ENCODE measurements at places on chromosomes 5 and 9. TPM values are rescaled to one million over a fixed set of nuclear protein-coding genes. Genes with fewer than 3 reads are reported as not detected.

The PRDM9 gene
- total RNA-seq = not detected

- peaks cover 10% of the 10 kb centered on the region for H3K4me1 ChIP-seq
- H3K36me3 ChIP-seq = no peaks in the 10 kb centered on the region
- no peak overlapping the region for H3K27ac ChIP-seq
- no peak overlapping the region for H3K4me3 ChIP-seq
- no peaks in the 10 kb centered on the region for H3K27me3 ChIP-seq
- DNase-seq = peak; percentile 54
Observed at GRCh38 chr5:169139480-169140050, 161.4 kb downstream of the SLIT3 start.

DNA sequence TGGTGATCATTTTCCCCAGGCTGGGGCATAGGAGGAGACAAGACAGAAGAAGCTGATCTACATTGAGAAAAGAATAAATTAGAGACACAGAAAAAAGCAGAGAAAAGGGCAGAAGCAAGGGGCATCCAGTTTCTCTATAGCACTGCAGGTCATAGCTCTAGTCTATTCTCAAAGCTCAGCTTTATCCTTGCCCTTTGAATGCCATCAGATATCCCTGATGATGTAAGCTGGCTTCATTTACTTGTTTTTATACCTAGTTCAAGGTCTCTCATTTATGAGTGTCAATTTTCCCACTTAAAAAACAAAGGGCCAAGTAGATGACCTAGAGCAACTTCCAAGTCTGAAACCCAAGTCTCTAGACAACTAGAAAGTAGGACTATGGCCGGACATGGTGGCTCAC is 32.7 kb downstream of the FBXO10 start:
- H3K27ac ChIP-seq = no peak overlapping the region
- no peak for DNase-seq
- H3K4me3 ChIP-seq = no peak overlapping the region
- H3K4me1 ChIP-seq = no peaks in the 10 kb centered on the region
- peaks cover 26% of the 10 kb centered on the region for H3K36me3 ChIP-seq
- no peaks in the 10 kb centered on the region for H3K27me3 ChIP-seq

The OLFM1 gene
- 3.2 TPM for total RNA-seq

GRCh38 chr5:12242950-12243888 is 339.0 kb upstream of the CTNND2 start:
- no peaks in the 10 kb centered on the region for H3K36me3 ChIP-seq
- H3K27me3 ChIP-seq = no peaks in the 10 kb centered on the region
- no peaks in the 10 kb centered on the region for H3K4me1 ChIP-seq
- no peak overlapping the region for H3K4me3 ChIP-seq
- H3K27ac ChIP-seq = no peak overlapping the region
- DNase-seq = no peak

DNA sequence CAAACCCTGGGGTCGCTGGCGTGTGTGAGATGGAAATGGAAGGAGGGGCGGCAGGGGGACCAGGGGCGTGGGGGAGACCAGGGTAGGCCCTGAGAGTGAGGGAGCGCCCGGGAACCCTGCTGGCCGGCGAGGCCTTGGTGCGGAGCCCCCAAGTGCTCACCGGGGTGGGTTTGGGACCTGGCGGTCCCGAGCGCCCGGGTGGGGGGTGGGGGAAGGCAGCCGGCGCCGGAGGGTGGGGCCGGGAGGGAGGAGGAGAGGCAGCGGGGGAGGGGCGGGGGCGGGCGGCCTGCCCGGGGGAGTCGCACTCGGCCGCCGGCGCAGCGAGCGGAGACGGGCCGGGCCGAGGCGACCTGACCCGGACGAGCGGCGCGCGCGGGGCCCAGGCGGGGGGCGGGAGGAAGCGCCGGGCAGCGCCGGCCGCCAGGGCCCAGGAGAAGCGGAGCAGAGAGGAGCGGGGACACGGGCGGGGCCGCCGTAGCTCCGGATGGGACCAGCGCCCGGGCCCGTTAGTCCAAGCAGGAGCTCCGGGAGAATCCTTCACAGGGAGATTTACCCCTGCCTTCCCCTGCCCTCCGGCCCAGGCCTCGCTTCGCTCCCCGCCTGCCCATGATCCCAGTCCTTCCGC is at the start of gene NPR2:
NPR2 (plus strand) TSS at position 295 of the 625 bp plus-strand sequence. CDS start 818 bp downstream, outside the sequence.
- DNase-seq = peak; percentile 71
- no peaks in the 10 kb centered on the region for H3K36me3 ChIP-seq
- peaks cover 7% of the 10 kb centered on the region for H3K27me3 ChIP-seq
- peak within 1 kb of the TSS; percentile 69 for H3K4me3 ChIP-seq
- peaks cover 31% of the 10 kb centered on the region for H3K4me1 ChIP-seq

GRCh38 chr5:29229461-29229860 is 1964.0 kb upstream of the CDH6 start:
- no peaks in the 10 kb centered on the region for H3K36me3 ChIP-seq
- H3K4me1 ChIP-seq = no peaks in the 10 kb centered on the region
- H3K4me3 ChIP-seq = no peak overlapping the region
- no peak overlapping the region for H3K27ac ChIP-seq
- no peaks in the 10 kb centered on the region for H3K27me3 ChIP-seq
- no peak for DNase-seq

The F2R gene
- 15.3 TPM for total RNA-seq

- no peak overlapping the region for H3K27ac ChIP-seq
- DNase-seq = no peak
- H3K4me1 ChIP-seq = no peaks in the 10 kb centered on the region
- H3K27me3 ChIP-seq = no peaks in the 10 kb centered on the region
Observed at GRCh38 chr5:86143837-86144236, 473.9 kb upstream of the COX7C start.

GRCh38 chr9:34292552-34292951 is 36.5 kb downstream of the KIF24 start:
- no peak overlapping the region for H3K27ac ChIP-seq
- H3K4me3 ChIP-seq = no peak overlapping the region
- no peak for DNase-seq
- H3K36me3 ChIP-seq = no peaks in the 10 kb centered on the region

DNA sequence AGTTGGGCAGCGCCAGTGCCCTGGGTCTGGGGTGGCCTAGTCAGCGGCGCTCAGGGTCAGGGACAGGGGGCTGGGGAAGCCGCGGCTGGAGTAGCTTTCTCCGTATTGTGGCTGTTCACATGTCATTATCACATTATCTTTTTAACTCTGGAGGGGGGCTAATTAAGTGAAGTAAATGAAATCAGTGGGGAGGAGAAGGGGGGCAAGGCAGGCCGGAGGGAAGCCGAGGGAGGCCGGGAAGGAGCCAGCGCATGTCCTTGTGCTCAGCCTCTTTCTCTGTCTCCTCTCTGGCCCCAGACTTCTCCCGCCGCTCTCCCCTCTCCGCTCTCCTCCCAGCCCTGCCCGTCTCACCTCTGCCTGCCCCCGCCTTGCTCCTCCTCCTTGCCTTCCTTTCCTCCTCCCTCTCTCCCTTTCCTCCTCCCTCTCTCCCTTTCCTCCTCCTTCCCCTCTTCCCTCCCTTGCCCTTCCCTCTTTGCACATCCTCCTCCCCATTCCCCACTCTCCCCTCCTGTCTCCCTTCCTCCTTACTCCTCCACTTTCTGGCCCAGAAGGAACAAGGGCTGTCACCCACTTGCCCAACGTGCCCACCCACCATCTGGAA is 38.7 kb downstream of the ASS1 start:
- DNase-seq = no peak
- peaks cover 4% of the 10 kb centered on the region for H3K36me3 ChIP-seq
- no peak overlapping the region for H3K4me3 ChIP-seq
- peaks cover 75% of the 10 kb centered on the region for H3K27me3 ChIP-seq
- peaks cover 4% of the 10 kb centered on the region for H3K4me1 ChIP-seq
- no peak overlapping the region for H3K27ac ChIP-seq

DNA sequence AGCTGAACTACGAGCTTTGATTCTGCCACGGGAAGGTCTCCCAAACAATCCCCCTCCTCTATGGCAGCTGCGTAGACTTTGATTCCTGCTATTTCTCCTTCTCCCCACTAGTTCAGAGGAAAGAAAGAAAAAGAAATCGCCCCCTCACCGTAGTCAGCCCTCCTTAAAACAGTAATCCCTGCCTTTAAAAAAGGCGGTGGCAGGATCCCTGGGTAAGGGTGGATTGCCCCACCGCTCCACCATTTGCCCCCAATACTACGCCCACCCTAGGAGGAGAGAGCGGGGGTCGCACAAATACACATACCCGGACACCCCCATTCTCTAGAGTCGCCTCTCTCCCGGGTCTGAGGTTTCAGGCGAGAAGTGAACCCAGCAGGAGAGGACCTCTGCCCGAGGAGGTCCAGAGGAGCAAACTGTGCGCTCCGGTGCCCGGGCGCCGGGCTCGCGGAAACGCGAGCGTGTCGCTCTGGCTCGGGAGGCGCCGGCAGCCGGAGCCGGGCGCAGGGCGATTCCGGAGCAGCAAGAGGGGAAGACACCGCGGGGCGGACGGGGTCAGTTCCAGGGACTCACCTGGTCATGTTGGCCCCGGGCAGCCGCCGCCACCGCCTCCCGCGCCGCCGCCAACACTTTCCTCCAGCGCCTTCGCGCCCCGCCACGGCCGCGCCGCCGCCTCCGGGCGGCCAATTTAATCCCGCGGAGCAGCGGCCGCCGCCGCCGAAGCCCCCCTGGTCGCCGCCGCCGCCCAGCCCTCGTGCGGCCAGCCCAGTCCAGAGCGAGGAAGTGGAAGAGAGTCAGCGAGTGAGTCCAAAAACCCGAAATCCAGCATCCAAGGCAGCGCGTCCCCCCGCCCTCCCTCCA is 1057.7 kb upstream of the DMAC1 start:
- H3K4me1 ChIP-seq = peaks cover 21% of the 10 kb centered on the region
- H3K36me3 ChIP-seq = no peaks in the 10 kb centered on the region
- peak overlapping the region; percentile 59 for H3K4me3 ChIP-seq
- peak; percentile 69 for DNase-seq

GRCh38 chr9:125752070-125752628 is 5.0 kb downstream of the PBX3 start:
- H3K27me3 ChIP-seq = no peaks in the 10 kb centered on the region
- H3K4me1 ChIP-seq = peaks cover 5% of the 10 kb centered on the region
- no peak overlapping the region for H3K27ac ChIP-seq
- peaks cover 2% of the 10 kb centered on the region for H3K36me3 ChIP-seq
- no peak overlapping the region for H3K4me3 ChIP-seq

The ECSCR gene
- 36.0 TPM for total RNA-seq

The PLPPR1 gene
- total RNA-seq = 2.3 TPM

DNA sequence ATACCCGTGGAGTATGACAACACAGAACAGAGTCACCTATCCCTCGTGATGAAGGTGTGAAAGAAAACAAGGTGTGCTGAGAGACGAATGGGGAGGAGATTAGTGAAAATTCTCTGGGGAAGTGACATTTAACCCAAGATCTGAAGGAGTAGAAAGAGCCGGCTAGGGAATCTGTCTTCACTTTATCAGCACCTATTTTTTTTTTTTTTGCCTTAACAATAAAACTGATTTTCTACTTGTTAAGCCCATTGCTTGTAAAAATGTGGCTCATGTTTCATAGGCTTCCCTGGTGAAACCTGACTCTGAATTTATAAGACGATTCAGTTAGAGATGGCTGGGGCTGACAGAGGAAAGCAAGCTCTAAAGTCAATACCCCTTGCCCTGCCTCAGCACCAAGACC is 322.6 kb upstream of the MSX2 start:
- H3K4me3 ChIP-seq = no peak overlapping the region
- no peaks in the 10 kb centered on the region for H3K36me3 ChIP-seq
- H3K27ac ChIP-seq = no peak overlapping the region
- no peaks in the 10 kb centered on the region for H3K4me1 ChIP-seq
- no peak for DNase-seq

DNA sequence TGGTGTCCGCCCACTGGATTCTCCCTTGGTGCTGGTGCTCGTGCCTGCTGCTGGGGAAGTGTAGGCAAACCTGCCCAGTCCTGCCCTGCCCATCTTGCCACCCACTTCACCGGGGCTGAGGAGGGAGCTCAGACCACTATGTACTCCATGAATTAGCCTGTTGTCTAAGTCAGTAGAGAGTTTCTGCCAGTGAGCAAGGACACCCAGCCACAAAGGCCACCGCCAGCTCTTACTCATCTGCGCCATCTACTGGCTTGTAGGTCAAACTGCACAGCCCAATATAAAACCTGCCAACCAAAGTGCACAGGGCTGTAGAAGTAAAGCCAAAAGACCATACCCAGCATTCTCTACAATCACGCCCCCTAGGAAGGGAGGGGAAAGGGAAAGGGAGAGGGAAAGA is 102.3 kb downstream of the GLIS3 start:
- no peaks in the 10 kb centered on the region for H3K36me3 ChIP-seq
- no peak overlapping the region for H3K27ac ChIP-seq
- H3K4me1 ChIP-seq = no peaks in the 10 kb centered on the region
- no peaks in the 10 kb centered on the region for H3K27me3 ChIP-seq
- DNase-seq = no peak
- no peak overlapping the region for H3K4me3 ChIP-seq

DNA sequence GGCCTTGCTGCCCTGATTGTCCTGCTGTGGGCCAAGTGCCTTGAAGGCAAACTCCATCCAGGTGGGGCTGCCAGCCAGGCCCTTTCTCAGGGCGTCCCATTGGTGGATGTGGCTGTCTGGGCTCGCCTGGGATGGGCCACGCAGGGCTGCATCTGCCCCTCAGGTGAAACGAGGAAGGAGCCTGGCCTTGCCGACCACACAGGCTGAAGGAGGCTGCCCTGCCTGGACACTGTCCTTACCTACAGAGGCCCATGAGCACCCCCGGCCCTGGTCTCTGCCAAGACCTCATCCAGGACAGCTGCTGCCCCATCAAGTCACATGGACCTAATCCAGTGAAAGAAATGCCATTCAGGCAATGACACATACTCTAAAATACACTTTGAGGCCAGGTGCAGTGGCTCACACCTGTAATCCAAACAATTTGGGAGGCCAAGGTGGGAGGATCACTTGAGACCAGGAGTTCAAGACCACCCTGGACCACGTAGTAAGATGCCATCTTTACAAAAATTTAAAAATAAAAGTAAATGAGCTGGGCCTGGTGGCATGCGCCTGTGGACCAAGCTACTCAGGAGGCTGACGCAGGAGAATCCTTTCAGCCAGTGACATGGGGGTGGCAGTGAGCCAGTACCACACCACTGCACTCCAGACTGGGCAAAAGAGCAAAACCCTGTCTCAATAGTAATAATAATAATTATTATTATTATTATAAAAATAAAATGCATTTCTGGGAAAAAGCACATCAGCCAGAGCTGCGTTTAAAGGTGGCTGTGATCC is 33.9 kb downstream of the PNPLA7 start:
- no peaks in the 10 kb centered on the region for H3K27me3 ChIP-seq
- no peak overlapping the region for H3K4me3 ChIP-seq
- H3K36me3 ChIP-seq = no peaks in the 10 kb centered on the region
- H3K27ac ChIP-seq = no peak overlapping the region
- H3K4me1 ChIP-seq = peaks cover 10% of the 10 kb centered on the region

- no peaks in the 10 kb centered on the region for H3K27me3 ChIP-seq
- DNase-seq = no peak
- no peaks in the 10 kb centered on the region for H3K4me1 ChIP-seq
- H3K27ac ChIP-seq = no peak overlapping the region
Observed at GRCh38 chr5:116273448-116274242, 188.8 kb downstream of the COMMD10 start.

GRCh38 chr9:105957830-105958229 is 263.5 kb downstream of the TMEM38B start:
- H3K4me3 ChIP-seq = no peak overlapping the region
- DNase-seq = no peak
- H3K27ac ChIP-seq = no peak overlapping the region
- H3K36me3 ChIP-seq = no peaks in the 10 kb centered on the region
- H3K27me3 ChIP-seq = no peaks in the 10 kb centered on the region
- no peaks in the 10 kb centered on the region for H3K4me1 ChIP-seq

The TTLL11 gene
- 14.2 TPM for total RNA-seq

Data from muscle of leg (tissue), 16 donors.